ENCODE measurements at places on chromosomes 7 and 10. TPM values are rescaled to one million over a fixed set of nuclear protein-coding genes. Genes with fewer than 3 reads are reported as not detected.

DNA sequence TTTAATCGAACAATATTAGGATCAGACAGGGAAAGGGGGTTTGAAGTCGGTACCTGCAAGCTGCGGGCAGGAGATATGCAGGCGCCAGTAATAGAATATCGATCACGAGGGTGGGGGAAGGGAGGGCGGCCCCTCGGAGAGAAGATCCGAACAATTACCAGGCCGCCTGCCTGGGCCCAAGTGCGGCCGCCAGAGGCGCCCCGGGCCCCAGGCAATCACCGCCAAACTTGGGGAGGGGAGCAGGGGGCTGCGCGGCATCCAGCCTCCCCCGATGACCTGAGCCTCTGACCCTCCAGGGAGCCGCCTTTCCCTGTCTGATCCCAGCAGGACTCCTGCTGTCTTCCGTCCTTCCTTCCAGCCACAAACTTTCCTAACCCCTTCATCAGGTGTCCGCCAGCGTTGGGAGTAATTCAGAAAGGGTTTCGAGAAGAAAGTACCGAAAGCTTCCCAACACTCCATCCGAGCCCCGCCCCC is 1.1 kb downstream of the NKX1-2 start:
- no peak overlapping the region for H3K4me3 ChIP-seq
- peaks cover 24% of the 10 kb centered on the region for H3K4me1 ChIP-seq
- no peaks in the 10 kb centered on the region for H3K36me3 ChIP-seq
- no peak for DNase-seq
- H3K27ac ChIP-seq, result no peak overlapping the region

The CLCN1 gene
- not detected for total RNA-seq

- H3K4me3 ChIP-seq, result no peak overlapping the region
- H3K4me1 ChIP-seq, result peaks cover 18% of the 10 kb centered on the region
- no peak overlapping the region for H3K27ac ChIP-seq
- H3K27me3 ChIP-seq, result no peaks in the 10 kb centered on the region
These were observed 96.5 kb downstream of the ZFAND4 start for GRCh38 chr10:45575966-45576597.

DNA sequence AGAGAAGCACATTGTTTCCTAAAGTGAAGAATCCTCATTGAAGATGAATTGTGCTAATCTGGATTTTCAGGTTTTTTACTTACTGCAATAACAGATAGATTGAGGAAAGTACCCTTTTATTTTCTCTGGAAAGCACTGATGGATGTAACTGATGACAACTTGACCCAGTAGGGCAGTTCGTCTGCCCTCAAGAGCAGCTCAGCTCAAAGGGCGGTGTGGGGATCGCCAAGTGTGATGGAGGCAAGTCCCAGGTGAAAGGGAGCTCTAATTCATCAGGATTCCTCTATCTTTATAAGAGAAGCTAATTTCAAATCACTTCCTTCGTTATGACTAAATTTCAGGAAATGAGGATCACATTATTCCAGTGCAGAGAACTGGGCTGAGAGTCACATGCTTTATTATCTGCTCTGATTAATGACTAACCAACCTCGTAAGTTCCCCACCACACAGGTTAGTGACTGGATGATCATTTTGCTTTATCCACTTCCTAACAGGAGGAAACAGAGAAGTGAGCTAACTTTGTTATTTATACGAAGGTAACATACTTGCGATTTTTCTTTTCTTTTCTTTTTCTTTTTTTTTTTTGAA is 98.8 kb downstream of the PFKFB3 start:
- H3K4me1 ChIP-seq, result peaks cover 28% of the 10 kb centered on the region
- no peaks in the 10 kb centered on the region for H3K36me3 ChIP-seq
- no peak overlapping the region for H3K4me3 ChIP-seq
- no peak for DNase-seq
- H3K27me3 ChIP-seq, result no peaks in the 10 kb centered on the region

The CTTNBP2 gene
- total RNA-seq, result 6.7 TPM
